ENCODE measurements at places on chromosomes 1 and 21. TPM values are rescaled to one million over a fixed set of nuclear protein-coding genes. Genes with fewer than 3 reads are reported as not detected.

The GATAD2B gene
- 42.0 TPM for total RNA-seq

GRCh38 chr1:222785529-222785928 is 29.3 kb upstream of the DISP1 start:
- H3K4me3 ChIP-seq: no peak overlapping the region
- DNase-seq: no peak
- no peaks in the 10 kb centered on the region for H3K4me1 ChIP-seq
- no peak overlapping the region for H3K27ac ChIP-seq

GRCh38 chr1:165408518-165408917 is 36.4 kb downstream of the RXRG start:
- peaks cover 13% of the 10 kb centered on the region for H3K27me3 ChIP-seq
- H3K4me1 ChIP-seq: no peaks in the 10 kb centered on the region
- H3K36me3 ChIP-seq: no peaks in the 10 kb centered on the region
- no peak overlapping the region for H3K27ac ChIP-seq

The GJB4 gene
- total RNA-seq: 0.25 TPM

The NTNG1 gene
- total RNA-seq: 0.84 TPM

The SLC45A3 gene
- total RNA-seq: 10.2 TPM

The LRRC3 gene
- total RNA-seq: 14.1 TPM

The TTC22 gene
- total RNA-seq: 0.29 TPM

The OLIG1 gene
- not detected for total RNA-seq

DNA sequence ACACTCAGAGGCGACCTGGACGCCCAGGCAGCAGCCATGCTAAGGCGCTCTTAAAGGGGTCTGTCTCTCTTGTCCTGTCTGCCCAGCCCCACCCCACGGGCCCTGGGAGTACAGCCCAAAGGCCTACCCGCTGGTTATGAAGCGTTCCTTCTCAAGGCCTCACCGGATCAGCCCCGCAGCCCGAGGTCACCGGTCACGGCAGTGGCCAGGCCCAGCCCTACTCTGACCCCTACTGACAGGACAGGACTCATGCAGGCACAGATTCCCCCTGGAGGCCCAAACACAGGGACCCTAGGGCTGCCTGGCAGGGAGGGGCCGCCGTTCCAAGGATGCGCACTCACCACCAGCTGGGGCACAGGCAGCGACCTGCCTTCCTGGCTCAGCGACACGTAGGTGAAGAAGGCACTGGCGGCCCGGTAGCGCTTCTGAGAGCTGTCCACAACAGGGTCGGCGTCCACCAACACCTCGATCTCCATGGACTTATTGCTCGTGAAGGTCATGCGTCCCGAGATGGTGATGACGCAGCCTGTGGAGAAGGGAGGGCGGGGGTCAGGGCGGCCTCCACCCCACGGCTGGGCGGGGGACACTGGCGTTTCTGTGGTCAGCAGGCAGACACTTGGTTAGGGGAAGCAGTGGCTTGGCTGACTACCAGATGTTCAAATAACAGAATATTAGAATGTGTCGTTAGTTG is 20.0 kb upstream of the GPR153 start:
- no peaks in the 10 kb centered on the region for H3K4me1 ChIP-seq
- no peak overlapping the region for H3K27ac ChIP-seq
- H3K27me3 ChIP-seq: no peaks in the 10 kb centered on the region
- H3K4me3 ChIP-seq: no peak overlapping the region
- peak; percentile 91 for DNase-seq

The CD53 gene
- not detected for total RNA-seq

The LCE1E gene
- not detected for total RNA-seq

GRCh38 chr21:41715649-41716281 is 51.1 kb downstream of the RIPK4 start:
- H3K27ac ChIP-seq: peak overlapping the region; percentile 81
- no peaks in the 10 kb centered on the region for H3K36me3 ChIP-seq
- peak overlapping the region; percentile 43 for H3K4me3 ChIP-seq
- no peaks in the 10 kb centered on the region for H3K27me3 ChIP-seq
- DNase-seq: peak; percentile 72

DNA sequence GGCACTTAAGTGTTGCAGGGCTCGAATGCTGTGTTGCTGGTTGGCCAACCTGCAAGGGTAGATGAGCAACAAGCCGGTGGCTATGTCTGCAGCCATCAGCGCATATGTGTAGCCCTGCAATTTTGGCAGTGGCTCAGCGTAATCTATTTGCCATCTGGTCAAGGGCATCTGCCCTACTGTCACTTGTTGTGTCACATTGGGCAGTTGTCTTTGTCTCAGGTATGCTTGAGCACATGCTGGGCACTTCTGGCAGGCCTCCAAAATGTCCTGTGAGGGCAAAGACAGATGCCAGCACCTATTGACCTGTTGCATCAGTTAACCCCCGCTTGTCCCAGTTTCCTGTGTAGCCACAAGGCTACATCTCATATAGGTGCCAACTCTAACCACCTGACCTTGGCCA is 111.8 kb downstream of the GDAP2 start:
- H3K27me3 ChIP-seq: no peaks in the 10 kb centered on the region
- no peak for DNase-seq
- H3K27ac ChIP-seq: no peak overlapping the region
- H3K36me3 ChIP-seq: no peaks in the 10 kb centered on the region
- H3K4me1 ChIP-seq: no peaks in the 10 kb centered on the region

DNA sequence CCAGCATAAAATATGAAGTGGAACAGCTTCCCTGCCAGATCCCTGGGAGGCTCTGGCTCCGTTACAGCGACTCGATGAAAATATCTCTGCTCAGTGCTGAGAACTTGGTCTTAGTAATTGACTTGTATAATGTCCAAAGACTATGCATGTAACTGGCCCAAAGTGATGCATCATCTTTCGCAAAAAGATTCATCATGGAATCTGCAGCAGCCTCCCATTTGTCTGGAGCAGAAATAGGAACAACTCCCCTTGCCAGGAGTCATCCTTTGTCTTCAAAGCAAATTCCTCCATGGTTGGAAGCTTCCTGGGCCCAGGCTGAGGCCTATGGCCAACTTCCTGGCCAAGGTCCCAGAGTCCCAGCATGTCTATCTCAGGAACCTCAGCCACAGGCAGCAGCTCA is 16.9 kb upstream of the SLC6A17 start:
- DNase-seq: no peak
- H3K27me3 ChIP-seq: peaks cover 35% of the 10 kb centered on the region
- H3K36me3 ChIP-seq: no peaks in the 10 kb centered on the region
- H3K4me1 ChIP-seq: peaks cover 18% of the 10 kb centered on the region

Data from endodermal cell (in vitro differentiated cells).